ENCODE measurements at places on chromosomes 2 and 18.

GRCh38 chr2:100767810-100768806, 51.8 kb upstream of the NPAS2 start:
- DNase-seq, result no peak

DNA sequence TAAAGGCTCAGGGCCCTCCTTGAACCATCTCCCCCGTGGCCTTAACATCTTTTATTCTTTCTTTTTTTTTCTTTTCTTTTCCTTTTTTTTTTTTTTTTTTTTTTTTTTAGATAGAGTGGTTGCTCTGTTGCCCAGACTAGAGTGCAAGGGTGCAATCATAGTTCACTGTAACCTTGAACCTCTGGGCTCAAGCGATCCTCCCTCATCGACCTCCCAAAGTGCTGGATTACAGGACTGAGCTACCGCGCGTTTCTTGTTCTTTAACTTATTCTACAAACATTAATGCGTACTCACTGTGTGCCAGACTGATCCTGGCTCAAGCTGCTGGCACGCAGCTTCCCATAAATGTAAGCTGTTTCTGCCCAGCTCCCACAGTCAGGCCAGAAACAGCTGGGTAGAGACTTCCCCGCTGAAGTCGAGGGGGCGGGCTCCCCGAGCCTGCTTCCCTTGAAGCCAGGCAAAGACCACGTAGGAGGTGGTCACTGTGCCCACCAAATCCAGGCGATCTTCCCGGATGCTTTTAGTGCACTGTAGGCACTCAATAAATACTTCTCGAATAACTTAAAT, 29.2 kb upstream of the ATP6V1B1 start:
- DNase-seq, result no peak

DNA sequence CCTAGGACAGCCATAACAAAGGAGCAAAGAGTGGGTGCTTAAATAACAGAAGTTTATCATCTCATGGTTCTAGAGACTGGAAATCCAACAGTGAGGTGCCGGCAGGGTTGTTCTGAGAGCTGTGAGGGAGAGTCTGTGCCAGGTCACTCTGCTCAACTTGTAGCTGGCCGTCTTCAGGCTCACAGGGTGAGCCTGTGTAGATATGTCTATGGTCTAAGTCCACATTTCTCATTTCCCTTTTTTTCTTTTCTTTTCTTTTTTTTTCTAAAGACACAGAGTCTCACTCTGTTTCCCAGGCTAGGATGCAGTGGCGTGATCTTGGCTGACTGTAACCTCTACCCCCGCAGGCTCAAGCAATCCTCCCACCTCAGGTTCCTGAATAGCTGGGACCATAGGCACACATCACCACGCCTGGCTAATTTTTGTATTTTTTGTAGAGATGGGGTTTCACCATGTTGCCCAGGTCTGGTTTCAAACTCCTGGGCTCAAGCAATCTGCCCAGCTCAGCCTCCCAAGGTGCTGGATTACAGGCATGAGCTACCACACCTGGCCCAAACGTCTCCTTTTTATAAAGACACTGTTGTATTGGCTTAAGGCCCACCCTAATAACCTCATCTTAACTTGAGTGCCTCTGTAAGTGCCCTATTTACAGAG, 142.2 kb downstream of the SP3 start:
- no peak for DNase-seq

GRCh38 chr2:103289105-103289725, 527.4 kb downstream of the TMEM182 start:
- DNase-seq, result no peak

DNA sequence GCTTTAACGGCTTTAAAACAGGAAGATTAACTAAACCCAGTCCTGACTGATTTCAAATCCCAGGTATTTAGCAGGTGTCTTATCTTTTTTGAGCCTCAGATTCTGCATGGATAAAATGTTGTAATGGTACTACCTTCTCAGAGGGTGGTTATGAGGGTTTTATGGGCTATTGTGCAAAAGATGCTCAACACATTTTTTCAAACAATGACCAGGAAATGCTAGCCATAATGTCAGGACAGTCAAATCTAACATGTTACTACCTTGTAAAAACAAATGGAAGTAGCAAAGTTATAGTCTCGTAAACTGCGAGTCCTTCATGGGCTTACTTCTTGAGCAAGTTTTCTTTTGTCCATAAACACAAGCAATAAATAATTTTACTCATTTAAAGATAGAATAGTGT, 162.1 kb upstream of the TFPI start:
- no peak for DNase-seq

GRCh38 chr2:46878886-46879285, 36.7 kb downstream of the MCFD2 start:
- no peak for DNase-seq

DNA sequence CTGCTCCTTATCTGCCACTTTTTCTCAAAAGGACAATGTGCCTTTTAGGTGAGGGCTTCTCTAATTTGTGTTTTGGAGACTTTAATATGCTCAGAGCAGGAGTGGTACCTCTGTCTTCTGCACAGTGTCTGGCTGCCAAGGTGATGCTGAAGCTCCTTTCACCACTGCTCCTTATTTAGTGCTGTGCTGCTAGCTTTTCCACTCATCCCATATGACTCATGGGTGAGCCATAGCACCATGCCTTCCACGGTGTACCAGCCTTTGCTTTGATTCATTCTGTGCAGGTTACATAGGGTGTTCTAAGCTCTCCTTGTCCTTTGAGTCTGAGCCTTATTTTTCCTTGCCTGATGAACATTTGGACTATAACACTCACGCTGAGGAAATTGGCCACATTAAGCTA, 202.4 kb downstream of the ARL6IP6 start:
- no peak for DNase-seq

GRCh38 chr2:33529771-33530481, 53.5 kb downstream of the RASGRP3 start:
- no peak for DNase-seq

DNA sequence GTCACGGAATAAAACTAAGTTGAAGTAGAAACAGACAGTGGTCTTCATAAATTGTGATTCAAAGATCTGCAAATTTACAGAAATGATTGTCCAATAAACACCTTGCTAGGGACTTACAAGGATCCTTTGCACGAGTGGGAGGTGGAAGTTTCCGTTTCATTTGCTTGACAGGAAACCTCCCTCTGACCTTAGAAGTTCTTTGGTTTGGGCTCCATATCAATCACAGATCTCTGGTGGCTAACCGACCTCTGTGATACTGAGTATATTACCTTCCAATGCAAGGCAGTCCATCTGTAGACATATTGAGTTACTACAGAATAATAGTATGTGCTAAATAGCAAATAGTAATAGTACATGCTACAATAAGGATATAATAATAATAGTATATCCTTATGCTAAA, 33.7 kb upstream of the RNF152 start:
- DNase-seq, result peak; percentile 58

DNA sequence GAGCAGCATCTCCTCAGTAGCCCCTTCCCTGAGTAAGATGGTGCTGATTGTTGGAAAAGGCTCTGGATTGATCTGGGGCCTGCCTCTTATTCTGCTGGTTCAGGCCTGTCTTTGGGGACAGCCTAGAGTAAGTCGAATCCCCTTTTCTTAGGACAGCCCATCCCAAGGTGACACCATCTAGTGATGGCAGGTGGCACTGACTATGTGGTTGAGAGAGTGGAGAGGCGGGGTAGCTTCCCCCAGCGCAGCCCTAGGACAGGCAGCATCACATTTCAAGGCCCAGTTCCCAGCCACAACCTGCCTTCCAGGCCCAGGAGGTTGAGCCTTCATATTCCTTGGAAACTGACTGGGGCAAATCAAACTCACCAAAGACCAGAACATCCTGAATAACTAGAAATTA, 69.1 kb upstream of the B3GNT7 start:
- DNase-seq, result no peak

DNA sequence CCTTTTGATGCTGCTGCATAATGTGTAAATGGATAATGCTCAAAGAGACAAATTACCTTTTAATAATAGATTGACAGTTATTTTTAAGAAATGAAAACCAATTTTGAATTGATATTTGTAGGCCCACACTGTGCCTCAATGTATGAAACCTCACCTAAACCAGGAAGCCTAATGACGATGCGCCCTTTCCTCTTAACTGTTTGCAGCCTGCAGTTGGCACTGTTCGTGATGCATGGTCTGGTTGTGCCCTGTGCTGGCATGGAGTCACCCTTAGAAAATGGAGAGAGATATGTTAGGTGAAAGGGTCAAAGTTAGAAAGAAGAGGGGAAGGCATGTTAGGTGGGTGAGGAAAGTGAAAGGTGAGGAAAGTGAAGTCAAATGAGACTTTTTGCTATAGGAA, 390.2 kb downstream of the PTPRM start:
- DNase-seq, result no peak

DNA sequence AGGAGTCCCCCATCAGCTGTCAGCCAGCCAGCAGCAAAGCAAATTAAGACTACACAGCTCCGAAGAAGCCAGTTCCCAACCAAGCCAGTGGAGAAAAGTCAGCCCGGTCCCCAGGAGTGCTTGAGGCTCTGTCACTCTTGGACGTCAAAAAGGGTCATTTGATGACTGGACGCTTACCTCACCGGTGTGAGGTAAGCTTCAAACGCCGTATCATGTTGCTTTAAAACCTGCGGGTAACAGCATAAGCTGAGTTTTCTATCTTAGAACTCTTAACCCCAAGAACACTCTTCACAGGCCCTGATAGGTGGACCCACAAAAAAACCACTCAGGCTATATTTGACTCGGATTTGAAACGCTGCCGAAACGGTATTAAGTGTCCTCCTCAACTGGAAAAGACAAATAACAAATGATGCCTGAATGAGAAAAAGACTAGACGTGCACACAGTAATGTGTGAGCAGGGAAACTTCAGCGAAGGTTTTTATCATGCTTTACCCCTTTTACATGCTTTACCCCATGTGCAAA, 682 bp upstream of the LNPK start:
- DNase-seq, result no peak

GRCh38 chr2:61100801-61101200, 35.1 kb downstream of the SANBR start:
- DNase-seq, result no peak

Measured in stimulated activated CD4-positive, alpha-beta T cell treated with anti-CD3 and anti-CD28 coated beads, Interleukin-4, amount 100 ng/mL, for 24 hours (primary cell).